T-helper 2 cell treated with Interferon-gamma antibody and Interleukin-4, amounts not matched to agents 5 μg/mL and 100 μg/mL, for 36 hours (primary cell): ENCODE measurements at places on chromosomes 11 and 22.
A peak's percentile ranks its signal among the peaks of the same experiment; 100 is the strongest.

DNA sequence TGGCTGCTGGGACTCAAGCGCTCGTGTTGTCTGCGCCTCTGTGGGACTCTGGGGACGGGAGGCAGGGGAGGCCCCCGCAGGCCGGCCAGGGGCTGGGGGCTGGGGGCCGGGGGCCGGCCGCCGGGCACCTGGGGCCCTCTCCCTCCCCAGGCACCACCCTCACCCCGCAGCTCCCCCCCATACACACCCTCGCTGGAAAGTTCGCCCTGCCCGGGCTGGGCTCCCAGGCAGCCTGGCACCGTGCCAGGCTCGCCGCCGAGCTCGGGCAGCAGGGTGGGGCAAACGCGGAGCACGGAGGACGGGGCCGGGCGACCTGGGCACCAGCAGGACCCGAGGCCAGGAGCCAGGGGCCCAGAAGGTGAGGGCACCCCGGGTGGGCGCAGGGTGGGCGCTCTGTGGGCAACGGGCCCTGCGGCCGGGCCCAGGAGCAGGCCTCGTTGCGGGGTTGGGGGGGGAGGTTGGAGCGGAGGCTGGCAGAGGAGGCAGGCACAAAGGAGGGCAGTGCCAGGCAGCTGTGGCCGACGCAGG lies 76.7 kb upstream of the WNT7B start:
- peak; percentile 40 for DNase-seq
- peaks cover 2% of the 10 kb centered on the region for H3K36me3 ChIP-seq

DNA sequence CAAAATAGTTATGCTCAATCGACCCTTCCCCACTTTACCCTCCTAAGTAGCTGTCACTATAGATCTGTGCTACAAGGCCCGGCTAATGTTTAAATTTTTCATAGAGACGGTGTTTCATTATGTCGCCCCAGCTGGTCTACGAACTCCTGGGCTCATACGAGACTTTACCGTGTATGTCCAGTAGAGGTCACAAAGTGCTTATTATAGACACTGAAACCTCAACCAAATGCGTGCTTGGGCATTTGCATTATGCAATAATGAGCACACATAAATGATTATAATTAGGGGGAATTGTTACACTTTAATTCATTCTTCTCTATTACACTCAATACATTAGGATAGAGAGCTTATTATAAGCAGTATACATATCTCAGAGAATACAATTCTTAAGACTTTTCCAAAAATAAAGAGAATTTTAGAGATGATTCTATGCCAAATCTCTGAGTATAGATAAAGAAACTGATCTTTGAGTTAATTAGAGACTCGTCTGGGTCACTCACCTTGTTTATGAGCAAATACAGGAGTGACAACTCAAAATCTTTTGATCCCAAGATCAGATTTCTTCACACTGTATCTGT lies 12.5 kb upstream of the MRPL16 start:
- no peaks in the 10 kb centered on the region for H3K36me3 ChIP-seq

GRCh38 chr11:30206249-30206996 lies 24.4 kb upstream of the FSHB start:
- no peaks in the 10 kb centered on the region for H3K27me3 ChIP-seq
- H3K4me1 ChIP-seq: no peaks in the 10 kb centered on the region
- no peaks in the 10 kb centered on the region for H3K36me3 ChIP-seq
- no peak overlapping the region for H3K27ac ChIP-seq
- H3K4me3 ChIP-seq: no peak overlapping the region

- H3K36me3 ChIP-seq: no peaks in the 10 kb centered on the region
- DNase-seq: no peak
- H3K4me1 ChIP-seq: peaks cover 3% of the 10 kb centered on the region
- no peaks in the 10 kb centered on the region for H3K27me3 ChIP-seq
These were observed 23.1 kb upstream of the GNB1L start for GRCh38 chr22:19877626-19878339.

DNA sequence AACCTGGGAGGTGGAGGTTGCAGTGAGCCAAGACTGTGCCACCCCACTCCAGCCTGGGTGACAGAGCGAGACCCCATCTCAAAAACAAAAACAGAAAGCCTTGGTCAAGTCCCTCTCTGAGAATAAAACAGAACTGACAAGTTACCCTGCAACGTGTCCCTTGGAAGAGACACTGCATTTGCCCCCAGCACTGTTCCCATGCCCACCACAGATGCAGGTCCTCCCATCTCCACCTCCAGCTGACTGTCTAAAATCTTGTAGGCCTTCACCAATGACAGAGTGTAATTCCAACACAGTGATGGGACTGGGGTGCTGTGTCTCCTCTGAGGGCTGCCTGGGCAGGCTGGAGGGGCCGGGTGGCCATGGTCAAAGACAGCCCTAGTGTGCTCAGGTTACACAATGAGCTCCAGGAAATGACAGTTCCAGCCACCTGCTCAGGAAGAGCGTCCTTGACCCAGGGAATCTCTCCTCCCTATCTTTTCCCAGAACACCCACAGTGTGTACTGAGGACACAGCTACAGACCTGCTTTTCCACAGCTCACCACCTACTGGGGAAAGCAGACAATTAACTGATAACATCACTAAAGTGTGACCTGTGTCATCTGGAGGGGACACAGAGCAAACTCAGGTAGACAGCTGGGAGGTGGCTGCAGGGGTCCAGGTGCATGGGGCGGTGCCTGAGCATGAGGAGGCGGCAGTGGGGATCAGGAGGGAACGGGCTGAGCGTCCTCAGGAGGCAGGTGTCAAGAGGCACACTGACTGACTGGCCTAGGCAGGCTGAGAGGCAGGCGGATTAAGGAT lies 56.4 kb downstream of the ARFGAP3 start:
- no peaks in the 10 kb centered on the region for H3K27me3 ChIP-seq
- no peak overlapping the region for H3K4me3 ChIP-seq
- no peak overlapping the region for H3K27ac ChIP-seq
- H3K4me1 ChIP-seq: no peaks in the 10 kb centered on the region

- H3K4me3 ChIP-seq: peak overlapping the region; percentile 21
- H3K36me3 ChIP-seq: no peaks in the 10 kb centered on the region
- peak; percentile 76 for DNase-seq
- peaks cover 13% of the 10 kb centered on the region for H3K27me3 ChIP-seq
These were observed 449.3 kb downstream of the OPCML start for GRCh38 chr11:133082841-133083488.

- H3K27ac ChIP-seq: no peak overlapping the region
- peaks cover under 1% of the 10 kb centered on the region for H3K27me3 ChIP-seq
- H3K4me1 ChIP-seq: no peaks in the 10 kb centered on the region
- no peak overlapping the region for H3K4me3 ChIP-seq
- DNase-seq: no peak
These were observed 13.8 kb downstream of the PAMR1 start for GRCh38 chr11:35511666-35512065.

- peak overlapping the region; percentile 92 for H3K4me3 ChIP-seq
- H3K27ac ChIP-seq: peak overlapping the region; percentile 78
- H3K36me3 ChIP-seq: peaks cover 14% of the 10 kb centered on the region
- H3K4me1 ChIP-seq: peaks cover 61% of the 10 kb centered on the region
- DNase-seq: no peak
- H3K27me3 ChIP-seq: no peaks in the 10 kb centered on the region
These were observed 2.7 kb downstream of the TNRC6B start for GRCh38 chr22:40180403-40180802.

DNA sequence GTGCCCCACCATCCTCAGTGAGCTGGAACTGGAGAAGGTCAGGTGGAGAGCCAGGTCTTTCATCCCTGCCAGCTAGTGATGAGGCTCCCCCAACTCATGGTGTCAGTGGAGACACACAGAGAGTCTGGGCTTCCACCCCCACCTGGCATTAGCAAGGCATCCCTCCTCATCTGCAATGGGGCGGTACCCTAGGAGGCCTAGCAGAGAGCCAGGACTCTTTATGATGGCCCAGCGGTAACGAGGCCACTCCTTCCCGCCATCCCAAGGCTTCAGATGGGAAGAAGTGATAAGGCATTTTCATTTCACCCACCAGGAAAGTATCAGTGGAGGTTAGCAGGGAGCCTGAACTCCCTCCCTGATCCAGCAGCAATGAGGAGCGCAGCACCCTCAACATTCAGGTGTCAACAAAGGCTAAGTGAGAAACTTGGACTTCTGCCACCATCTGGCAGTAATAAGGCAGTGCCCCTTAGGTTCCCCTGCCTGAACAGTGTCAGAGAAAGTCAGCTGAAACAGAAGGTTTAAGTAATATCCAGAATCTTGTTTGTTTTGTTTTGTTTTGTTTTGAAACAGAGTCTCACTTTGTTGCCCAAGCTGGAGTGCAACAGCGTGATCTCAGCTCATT lies 40.5 kb upstream of the FBLN1 start:
- H3K4me1 ChIP-seq: no peaks in the 10 kb centered on the region
- no peak overlapping the region for H3K4me3 ChIP-seq
- H3K27me3 ChIP-seq: peaks cover 3% of the 10 kb centered on the region
- H3K27ac ChIP-seq: no peak overlapping the region
- H3K36me3 ChIP-seq: no peaks in the 10 kb centered on the region

GRCh38 chr11:134046681-134047449 lies 22.0 kb upstream of the JAM3 start:
- H3K4me3 ChIP-seq: no peak overlapping the region
- no peak overlapping the region for H3K27ac ChIP-seq
- DNase-seq: no peak
- peaks cover 10% of the 10 kb centered on the region for H3K4me1 ChIP-seq
- no peaks in the 10 kb centered on the region for H3K36me3 ChIP-seq

DNA sequence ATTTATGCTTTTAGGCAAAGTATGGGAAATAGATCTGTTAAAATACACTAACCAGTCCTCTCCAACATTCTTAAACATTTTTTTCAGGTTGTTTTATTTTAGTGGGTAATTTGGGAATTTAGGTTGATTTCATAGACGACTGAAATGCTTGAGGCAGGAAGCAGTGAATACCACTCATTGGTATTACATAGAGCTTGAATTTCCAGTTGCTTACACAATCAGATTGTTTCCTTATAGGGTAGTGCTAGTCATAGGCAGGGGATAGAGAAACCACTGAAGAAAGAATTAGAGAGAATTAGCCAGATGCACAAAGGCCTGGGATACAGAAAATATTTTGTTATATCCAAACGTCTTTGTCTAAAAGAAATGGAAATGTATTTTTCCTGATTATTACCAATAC lies 23.9 kb upstream of the LYVE1 start:
- no peak overlapping the region for H3K27ac ChIP-seq
- H3K27me3 ChIP-seq: peaks cover 2% of the 10 kb centered on the region
- no peak for DNase-seq
- H3K36me3 ChIP-seq: no peaks in the 10 kb centered on the region
- peaks cover 10% of the 10 kb centered on the region for H3K4me1 ChIP-seq

GRCh38 chr22:44925465-44926123 lies 84.2 kb downstream of the PHF21B start:
- no peak for DNase-seq

- H3K4me1 ChIP-seq: peaks cover 15% of the 10 kb centered on the region
- no peaks in the 10 kb centered on the region for H3K36me3 ChIP-seq
- no peak for DNase-seq
- H3K4me3 ChIP-seq: no peak overlapping the region
- H3K27me3 ChIP-seq: peaks cover 20% of the 10 kb centered on the region
These were observed 10.2 kb upstream of the IL17RA start for GRCh38 chr22:17074648-17075002.

DNA sequence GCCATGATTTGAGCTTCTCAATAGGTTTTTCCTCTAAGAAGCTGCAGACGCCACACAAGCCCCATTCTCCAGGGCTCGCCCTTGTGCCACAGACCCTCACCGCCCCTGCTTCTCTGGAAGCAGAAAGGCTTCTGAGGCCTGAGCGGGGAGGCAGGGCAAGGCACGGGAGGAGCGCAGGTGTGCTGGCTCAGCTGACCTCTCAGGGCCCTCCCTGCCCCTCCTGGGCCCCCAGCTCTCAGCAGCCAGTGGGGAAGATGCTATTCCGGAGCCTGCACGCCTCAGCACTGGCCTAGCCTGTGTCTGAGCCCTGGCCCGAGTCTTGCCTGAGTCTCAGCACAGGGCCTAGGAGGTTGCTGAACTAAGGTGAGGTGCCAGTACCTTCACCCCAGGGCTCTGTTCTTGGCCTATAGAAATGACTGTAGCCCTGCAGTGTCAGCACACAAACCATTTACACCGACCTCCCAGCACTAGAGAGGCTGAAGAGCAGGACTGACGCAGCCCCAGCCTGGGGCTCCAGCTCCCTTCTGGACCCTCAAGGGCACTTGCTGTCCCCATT lies 47.1 kb upstream of the LMO1 start:
- no peaks in the 10 kb centered on the region for H3K4me1 ChIP-seq
- H3K27me3 ChIP-seq: no peaks in the 10 kb centered on the region
- H3K27ac ChIP-seq: no peak overlapping the region

DNA sequence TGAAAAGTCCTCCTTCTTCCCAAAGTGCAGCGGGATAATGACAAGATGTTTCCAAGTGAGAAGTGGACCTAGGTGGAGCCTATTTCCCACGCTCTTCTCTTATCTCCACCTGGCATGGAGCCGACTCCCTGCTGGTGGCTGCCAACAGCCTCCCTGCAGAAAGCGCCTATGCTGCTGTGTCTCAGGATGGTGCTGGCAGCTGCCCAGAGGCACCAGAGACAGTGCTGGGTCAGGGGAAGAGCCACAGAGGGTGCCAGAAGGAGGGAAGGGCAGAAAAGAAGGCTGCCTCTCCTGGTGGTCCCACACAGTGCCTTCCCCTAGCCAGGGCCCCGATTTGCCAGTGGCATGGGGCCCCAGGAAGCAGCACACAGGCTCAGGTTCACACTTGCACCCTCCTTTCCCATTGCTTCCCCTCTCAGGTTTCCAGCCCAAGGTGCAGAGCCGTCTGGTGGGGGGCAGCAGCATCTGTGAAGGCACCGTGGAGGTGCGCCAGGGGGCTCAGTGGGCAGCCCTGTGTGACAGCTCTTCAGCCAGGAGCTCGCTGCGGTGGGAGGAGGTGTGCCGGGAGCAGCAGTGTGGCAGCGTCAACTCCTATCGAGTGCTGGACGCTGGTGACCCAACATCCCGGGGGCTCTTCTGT lies 19.0 kb downstream of the CD5 start:
- H3K27me3 ChIP-seq: no peaks in the 10 kb centered on the region
- DNase-seq: no peak
- no peak overlapping the region for H3K4me3 ChIP-seq
- peak overlapping the region; percentile 55 for H3K27ac ChIP-seq

- no peaks in the 10 kb centered on the region for H3K27me3 ChIP-seq
- no peak overlapping the region for H3K27ac ChIP-seq
- no peak overlapping the region for H3K4me3 ChIP-seq
- peaks cover 17% of the 10 kb centered on the region for H3K4me1 ChIP-seq
These were observed 22.6 kb downstream of the DAGLA start for GRCh38 chr11:61702701-61703312.

GRCh38 chr22:17412232-17412631 lies 43.0 kb downstream of the CECR2 start:
- no peaks in the 10 kb centered on the region for H3K27me3 ChIP-seq
- H3K4me3 ChIP-seq: no peak overlapping the region
- no peak overlapping the region for H3K27ac ChIP-seq
- H3K36me3 ChIP-seq: no peaks in the 10 kb centered on the region

DNA sequence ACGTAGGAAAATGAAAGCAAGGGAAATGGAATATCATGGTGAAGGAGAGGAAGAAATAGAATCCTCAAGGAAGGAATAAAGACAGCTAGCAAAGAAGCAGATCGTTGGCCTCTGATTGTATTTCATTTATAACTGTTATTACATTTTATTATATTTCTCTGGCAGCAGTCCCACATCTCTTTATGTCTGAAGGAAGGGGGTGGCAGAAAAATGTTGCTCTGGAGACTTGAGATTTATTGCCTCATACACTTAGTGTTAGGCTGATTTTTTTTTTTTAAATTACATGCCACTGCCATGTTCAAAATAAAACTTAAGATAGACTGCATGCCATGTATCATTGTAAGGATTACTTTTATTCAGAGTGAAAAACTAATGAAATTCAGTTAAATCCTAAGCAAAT lies 971.7 kb upstream of the CHORDC1 start:
- no peaks in the 10 kb centered on the region for H3K36me3 ChIP-seq
- no peak overlapping the region for H3K4me3 ChIP-seq
- H3K4me1 ChIP-seq: no peaks in the 10 kb centered on the region
- no peaks in the 10 kb centered on the region for H3K27me3 ChIP-seq
- no peak for DNase-seq
- H3K27ac ChIP-seq: no peak overlapping the region
